Psoas muscle (tissue), 8 donors: ENCODE measurements at places on chromosomes 2 and 18. TPM values are rescaled to one million over a fixed set of nuclear protein-coding genes. Genes with fewer than 3 reads are reported as not detected.

Gene SUMO1
- total RNA-seq: 63.8 TPM

DNA sequence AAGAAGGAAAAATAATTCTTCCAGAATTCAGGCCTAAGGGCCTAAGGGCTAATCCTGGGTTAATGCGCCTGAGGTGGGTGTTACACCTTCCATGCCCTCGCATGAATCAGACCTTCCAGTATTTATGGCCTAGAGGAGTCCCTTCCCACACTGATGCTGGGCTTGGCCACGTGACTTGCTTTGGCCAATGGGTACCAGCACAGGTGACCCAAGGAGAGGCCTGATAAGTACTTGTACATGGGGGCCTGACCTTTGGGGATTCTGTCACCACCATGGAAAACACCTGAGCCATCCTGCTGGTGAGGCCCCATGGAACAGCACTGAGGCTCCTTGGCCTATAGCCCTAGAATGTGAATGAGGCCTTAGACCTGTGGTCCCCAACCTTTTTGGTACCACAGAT is 79.8 kb downstream of the TNFRSF11A start:
- H3K27ac ChIP-seq: no peak overlapping the region
- H3K36me3 ChIP-seq: no peaks in the 10 kb centered on the region
- H3K4me1 ChIP-seq: no peaks in the 10 kb centered on the region
- no peak overlapping the region for H3K4me3 ChIP-seq
- H3K27me3 ChIP-seq: no peaks in the 10 kb centered on the region

GRCh38 chr2:233387225-233387624 is 32.9 kb downstream of the DGKD start:
- H3K36me3 ChIP-seq: peaks cover 22% of the 10 kb centered on the region
- H3K27ac ChIP-seq: peak overlapping the region; percentile 68
- DNase-seq: no peak

- no peak overlapping the region for H3K4me3 ChIP-seq
- peak overlapping the region; percentile 25 for H3K27ac ChIP-seq
- H3K36me3 ChIP-seq: no peaks in the 10 kb centered on the region
- no peak for DNase-seq
- H3K4me1 ChIP-seq: no peaks in the 10 kb centered on the region
- H3K27me3 ChIP-seq: no peaks in the 10 kb centered on the region
Observed at GRCh38 chr2:238644095-238645081, 203.5 kb upstream of the TWIST2 start.
